NCI-H526 (cell line): ENCODE measurements at places on chromosomes 4 and X.
A peak's percentile ranks its signal among the peaks of the same experiment; 100 is the strongest.

DNA sequence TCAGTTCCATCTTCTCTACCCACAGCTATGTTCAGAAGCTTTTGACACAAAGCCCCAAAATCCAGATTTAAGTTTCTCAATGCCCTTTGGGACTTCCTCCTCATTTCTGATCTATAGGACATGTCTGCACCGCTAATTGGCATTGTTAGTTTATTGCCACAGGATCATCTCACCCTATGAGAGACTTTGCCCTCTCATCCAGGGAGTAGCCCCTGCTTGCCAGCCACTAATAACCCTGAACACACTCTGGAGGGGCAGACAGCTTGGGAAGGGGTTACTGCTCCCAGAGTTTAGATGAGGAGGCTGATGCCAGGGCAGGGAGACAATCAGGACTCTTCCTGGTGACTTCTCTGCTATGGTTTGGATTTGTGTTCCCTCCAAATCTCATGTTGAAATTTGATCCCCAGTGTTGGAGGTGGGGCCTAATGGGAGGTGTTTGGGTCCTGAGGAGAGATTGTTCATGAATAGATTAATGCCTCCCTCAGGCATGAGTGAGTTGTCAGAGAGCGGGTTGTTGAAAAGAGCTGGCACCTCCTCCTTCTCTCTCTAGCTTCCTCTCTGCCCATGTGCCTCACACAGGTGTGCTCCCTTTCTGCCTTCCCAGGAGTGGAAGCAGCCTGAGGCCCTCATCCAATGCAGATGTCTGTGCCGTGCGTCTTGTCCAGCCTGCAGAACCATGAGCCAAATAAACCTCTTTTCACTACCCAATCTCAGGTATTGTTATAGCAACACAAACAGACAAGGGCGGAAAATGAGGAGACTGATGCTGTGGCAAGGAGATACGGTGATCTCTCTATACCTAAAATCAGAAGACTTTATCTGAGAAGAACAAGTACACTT, 3.6 kb upstream of the SCARB2 start:
- peak; percentile 21 for DNase-seq

DNA sequence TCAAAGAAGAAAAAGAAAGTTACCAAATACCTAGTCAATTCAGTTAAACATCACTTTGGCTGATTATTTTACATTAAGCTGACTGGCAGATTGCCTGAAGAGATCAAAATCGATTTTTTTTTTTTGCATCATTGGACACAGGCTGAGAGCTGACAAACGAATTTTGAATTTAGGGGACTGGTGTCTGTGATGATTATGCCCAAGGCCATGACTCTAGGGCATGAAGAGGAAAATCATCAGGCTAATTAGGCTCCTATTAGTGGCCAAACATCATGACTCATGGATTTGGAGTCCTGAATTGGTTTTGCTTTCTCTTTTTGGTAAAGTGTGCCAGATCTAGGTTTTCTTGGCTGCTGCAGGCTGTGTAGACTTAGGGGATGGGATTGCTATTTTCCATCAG, 829.3 kb upstream of the LCORL start:
- DNase-seq, result no peak

- no peak for DNase-seq
Measured at GRCh38 chrX:110346681-110347080, 12.0 kb upstream of the RTL9 start.

- no peak for DNase-seq
Measured at GRCh38 chrX:100964362-100964761, 5.1 kb upstream of the ARL13A start.

DNA sequence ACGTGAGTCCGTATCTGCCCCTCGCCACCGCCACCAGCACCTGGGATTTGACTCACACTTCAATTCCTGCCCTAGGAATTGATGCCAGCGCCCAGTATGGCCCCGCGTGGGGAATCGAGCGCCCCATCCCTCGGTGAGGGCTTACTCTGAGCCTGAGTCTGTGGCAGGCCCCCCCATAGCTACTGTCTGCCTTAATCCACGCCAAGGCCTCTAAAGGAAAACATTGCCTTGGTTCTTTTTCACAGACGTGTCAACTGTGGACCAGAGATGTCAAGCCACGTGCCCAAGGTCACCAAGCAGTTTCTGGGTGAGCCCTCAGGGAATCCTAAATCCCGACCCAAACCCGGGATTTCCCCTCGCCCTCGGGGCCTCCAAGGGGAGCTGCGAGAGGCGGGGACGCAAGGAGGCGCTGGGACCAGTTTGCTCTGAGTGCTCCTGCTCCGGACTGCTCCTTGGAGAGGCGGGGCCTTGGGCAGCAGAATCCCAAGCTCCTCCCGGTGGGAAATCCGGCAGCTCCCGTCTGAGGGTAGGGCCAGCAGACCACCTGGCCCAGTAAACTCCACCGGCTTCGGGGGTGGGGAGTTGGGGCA, 12.9 kb downstream of the MSX1 start:
- no peak for DNase-seq

DNA sequence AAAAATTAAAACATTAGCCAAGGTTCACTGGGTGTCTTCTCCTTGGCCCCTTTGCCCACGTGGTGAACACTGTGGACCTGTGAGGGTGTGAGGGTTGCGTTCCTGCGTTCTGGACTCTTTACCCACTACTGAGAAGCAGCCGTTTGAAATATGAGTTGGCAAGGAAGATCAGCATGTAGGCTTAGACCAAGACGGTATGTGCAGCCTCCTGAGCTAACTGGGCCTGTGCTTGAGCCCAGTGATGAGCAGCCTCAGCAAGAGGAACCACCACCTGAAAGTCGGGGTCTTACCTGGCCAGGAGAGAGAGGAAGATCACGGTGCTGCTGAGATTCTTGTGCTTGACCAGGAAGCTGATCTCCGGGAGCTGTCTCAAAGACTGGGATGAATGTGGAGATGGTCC, 19.5 kb downstream of the RGS12 start:
- no peak for DNase-seq

DNA sequence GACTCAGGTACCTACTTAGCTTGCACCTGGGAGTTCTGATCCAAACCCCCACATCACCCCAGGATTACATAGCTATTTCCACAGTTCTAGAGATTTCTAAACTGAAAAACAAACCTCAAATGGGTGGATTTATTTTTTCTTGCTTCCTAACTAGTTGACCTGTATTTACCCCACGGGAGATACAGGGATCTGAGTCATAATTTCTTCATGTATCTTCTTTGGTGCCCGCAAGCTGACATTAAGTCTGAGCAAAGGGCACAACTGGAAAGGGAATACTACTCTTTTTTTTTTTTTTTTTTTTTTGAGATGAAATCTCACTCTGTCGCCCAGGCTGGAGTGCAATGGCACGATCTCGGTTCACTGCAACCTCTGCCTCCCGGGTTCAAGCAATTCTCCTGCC, 10.0 kb upstream of the ELOVL6 start:
- DNase-seq, result no peak

DNA sequence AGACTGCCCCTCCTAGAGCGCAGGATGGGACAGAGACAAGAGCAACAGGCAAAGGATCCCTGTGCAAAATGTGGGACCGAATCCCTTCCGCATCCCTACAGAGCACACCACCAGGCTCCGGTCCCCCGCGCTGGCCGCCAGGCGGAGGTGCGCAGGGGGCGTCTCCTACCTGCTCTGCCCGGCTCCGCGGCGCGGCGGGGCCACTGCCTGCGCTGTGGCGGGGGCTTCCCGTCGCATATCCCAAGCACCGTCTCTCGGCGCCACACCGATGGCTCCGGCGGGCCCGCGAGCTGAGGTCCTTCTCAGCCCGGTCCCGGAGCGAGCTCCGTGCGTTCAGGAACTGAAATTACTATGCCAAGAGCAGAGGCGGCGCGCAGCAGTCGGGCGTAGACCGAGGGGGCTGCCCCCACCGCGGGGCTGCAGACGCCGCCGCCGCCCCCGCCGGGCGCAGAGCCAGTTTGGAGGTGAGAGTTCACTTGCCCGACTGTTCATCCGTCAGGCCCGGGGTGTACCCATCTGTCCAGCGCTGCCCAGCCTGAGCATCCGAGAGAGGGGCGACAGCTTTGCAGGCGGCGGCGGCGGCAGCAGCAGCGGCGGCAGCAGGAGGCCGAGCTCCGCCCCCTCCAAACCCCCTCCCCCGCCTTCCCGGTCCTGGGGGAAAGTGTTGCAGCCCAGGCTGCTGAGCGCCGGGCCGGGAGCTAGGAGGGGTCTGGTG, at the start of gene GPRIN3:
Gene GPRIN3, minus strand, starts transcription at position 355 of the 715 bp plus-strand sequence. CDS start 57,690 bp downstream, outside the sequence.
- DNase-seq, result peak; percentile 61

- no peak for DNase-seq
Measured at GRCh38 chr4:52157641-52158316, 106.7 kb downstream of the SPATA18 start.

DNA sequence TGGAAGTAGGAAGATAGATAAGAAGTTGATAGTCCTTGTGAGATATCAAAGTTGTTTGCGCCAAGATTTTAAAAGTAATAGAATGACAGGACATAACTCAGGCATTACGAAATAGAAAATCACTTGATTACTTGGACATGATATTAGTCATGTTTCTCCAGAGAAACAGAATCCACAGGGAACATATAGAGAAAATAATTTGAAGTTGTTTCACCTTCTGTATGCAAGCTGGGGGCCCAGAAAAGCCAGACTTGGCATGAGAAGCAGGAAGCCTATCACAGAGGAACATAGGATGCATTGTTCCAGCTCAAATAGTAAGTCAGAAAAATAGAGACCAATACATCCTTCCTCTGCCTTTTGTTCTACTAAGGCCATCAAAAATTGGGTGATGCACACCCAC, 715.9 kb downstream of the TECRL start:
- no peak for DNase-seq

DNA sequence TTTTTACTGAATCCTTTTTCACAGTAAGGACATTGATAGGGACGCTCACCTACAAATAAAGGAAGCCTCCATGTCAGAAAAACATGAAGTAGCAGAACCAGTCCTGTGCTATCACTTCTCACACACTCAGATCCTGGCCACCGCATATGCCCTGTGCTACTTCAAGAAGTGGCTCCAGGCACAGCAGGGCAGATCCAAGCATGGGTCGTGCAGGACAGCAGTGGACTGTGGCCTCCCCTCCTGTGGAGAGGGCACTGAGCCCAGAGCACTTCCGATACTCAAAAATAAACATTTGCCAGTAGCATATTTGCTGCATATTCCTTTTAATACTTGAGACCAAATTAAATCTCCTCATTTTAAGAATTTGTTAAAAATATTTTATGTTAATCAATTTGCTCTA, 167.9 kb downstream of the PRDM5 start:
- DNase-seq, result no peak

- no peak for DNase-seq
Measured at GRCh38 chr4:2338754-2339457, 77.0 kb upstream of the MXD4 start.

- no peak for DNase-seq
Measured at GRCh38 chr4:70062000-70062399, 11.8 kb downstream of the HTN1 start.

DNA sequence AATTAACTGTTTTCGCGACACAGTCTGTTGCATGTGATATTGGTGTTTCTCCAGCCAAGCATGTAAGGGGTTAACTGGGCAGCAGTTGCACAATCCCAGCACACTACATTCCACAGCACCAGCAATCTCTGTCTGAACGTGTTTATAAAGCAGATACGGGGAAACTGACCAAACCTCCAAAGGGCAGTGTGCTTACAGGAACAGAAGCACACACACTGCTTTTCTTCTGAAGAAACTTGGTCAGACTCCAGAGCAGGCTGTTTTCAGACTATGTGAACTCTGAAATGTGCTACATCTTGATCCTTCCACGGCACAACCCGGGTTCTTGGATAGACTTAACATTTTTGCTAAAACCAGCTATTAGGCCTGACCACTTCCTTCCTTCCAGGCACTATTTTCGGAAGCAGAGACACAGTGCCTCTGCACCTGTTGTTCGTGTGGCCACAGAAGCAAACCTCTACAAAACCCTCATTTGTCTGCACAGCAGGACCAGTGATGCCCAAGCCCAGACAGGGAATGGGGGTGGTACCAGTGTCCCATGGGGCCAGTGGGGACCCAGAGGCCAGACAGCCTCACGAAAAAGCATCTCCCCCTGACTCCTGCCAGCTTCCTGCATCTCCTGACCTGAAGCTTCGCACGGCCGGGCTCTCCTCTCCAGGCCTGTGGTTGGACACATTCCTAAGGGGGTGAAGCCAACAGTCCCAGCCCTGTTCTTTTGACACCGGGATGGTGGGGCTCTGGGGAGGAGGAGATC, 90.1 kb downstream of the IRF2 start:
- DNase-seq, result peak; percentile 18

GRCh38 chr4:39620551-39621313, 17.9 kb downstream of the SMIM14 start:
- no peak for DNase-seq

- no peak for DNase-seq
Measured at GRCh38 chr4:152327606-152328453, 208.1 kb downstream of the FBXW7 start.

GRCh38 chrX:129093706-129094105, 429.6 kb downstream of the SMARCA1 start:
- no peak for DNase-seq

DNA sequence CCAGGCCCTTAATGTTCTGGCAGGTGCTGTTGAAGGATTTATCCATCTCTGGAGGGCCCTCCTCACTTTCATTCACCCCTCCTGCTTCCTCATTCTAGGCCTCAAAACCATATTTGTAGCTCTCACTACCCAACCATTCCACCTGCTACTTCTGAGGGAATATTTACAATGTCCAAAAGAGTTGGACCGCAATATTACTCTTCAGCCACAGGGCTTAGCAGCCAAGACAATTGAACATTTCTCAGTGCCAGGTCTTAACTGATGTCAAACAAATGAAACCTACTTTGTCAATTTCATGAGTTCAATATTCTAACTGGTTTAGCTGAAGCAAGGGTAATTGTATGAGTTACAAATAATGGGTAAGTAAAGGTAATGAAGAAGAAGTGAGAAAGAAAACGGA, 113.2 kb downstream of the ENOX2 start:
- no peak for DNase-seq

DNA sequence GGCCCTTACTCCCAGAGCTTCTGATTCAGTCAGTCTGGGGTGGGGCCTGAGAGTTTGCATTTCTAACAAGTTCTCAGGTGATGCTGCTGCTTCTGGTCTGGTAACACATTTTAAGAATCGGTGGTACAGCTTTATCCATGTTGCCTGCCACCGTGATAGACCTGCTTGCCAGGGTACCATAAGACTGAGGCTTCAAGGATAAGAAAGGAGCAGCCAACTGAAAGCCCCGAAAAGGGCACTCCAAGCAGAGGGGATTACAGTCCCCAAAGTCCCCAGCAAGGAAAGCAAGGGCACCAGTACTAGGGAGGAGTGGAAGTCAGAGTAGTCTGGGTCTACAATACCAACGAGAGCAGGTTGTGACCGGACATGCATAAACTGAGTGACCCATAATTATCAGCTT, 49.8 kb downstream of the APOO start:
- DNase-seq, result no peak

- DNase-seq, result no peak
Measured at GRCh38 chr4:3401436-3402171, 40.2 kb upstream of the HGFAC start.

DNA sequence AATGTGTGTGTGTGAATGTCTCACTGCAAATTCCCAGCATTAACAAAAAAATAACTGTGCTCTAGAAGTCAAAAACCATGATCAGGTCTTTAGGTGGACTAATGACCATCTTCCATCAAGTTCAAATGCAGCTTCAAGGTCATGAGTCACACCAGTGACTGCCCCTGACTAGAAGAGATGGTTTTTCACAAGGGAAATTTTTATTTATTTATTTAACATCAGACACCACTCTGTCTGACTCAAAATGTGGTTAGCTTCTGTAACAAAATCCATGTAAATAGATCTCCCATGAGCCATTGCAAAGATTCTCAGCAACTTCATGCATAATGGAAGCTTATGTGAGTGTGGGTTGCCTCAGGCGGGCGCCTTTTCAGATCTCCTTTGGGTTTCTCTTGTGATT, 219.2 kb downstream of the KIT start:
- DNase-seq, result no peak

GRCh38 chrX:150163956-150164726, 199.0 kb upstream of the MAMLD1 start:
- no peak for DNase-seq

GRCh38 chrX:148380650-148381561, 119.5 kb upstream of the AFF2 start:
- no peak for DNase-seq
